ENCODE measurements at places on chromosomes 11 and 22.

DNA sequence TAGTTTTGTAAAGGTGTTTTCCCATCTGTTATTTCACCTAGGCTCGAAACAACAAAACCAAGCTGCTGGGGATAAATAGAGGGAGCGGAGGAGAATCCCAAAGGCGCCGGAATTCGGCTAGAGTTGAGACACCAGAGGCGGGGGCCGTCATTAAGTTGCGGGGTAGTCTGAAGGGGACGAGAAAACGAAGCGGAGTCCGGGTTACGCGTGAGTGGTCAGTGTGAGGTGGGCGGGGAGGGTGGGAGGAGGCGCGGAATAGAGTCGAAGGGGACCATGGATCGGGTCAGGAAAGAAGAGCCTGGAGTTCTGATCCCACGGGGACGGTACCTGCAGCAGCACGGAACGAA, 361 bp downstream of the SRPRA start:
- DNase-seq, result peak; percentile 77

DNA sequence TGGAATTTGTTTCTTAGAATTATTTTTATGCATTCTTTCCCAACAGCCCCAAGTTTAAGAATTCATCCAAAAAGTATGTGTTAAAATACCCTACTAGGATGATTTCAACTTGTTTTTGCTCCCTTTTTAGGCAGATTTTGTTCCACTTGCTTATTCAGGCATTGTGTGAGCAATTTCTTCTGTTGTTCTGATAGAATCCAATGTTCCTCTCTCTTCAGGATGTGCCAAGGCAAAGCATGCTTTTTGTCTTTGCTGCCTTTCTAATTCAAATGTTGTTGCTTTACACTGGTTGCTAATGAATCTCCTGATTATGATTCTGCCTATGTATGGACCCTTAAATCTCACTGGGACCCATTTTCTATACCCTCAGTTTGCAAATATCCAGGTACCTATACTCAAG, 131.2 kb upstream of the ARHGAP42 start:
- DNase-seq, result no peak

DNA sequence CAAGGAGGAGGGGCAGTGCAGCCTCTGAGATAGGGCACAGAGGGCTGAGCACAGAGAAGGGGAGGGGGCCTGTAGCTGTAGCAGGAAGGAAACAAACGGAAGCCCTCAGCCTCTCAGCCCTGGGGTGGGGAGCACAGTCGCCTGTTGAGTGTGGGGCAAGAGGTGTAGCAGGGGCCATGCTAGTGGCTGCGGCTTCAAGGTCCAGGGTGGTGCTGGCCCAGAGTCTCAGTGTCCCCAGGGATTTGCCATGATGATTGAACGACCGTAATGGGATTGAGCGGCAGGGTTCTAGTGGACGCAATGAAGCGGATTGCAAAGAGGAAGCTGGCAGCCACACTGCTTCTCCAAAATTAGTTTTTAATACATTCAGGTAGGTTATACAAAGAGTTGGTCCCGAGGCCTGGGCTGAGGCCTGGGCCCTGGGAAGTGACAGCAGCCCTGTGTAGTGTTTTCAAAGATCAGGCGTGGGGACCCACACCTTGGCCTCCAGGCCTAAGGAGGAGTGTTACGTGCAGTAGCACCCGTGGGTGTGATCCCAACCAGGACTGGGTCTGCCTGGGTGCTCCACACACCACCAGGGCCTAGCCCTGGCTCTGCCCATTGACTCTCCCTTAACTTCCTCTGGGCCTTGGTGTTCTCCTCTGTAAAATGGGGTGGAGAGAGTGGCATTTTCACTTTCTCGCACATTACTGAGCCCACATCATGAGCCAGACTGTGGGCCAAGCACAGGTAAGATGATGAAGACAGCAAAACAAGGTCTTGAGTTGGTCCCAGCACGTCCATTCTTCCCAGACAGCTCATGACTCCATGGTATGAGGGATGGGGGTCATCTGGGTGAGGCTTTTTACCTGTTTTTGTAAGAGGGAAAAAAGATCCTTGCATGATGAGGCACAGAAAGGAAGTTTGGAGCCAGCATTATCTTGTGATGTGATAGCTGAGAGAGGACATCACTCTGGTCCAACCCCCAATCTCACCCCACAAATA, 13.1 kb downstream of the LRRC32 start:
- peak; percentile 60 for DNase-seq

DNA sequence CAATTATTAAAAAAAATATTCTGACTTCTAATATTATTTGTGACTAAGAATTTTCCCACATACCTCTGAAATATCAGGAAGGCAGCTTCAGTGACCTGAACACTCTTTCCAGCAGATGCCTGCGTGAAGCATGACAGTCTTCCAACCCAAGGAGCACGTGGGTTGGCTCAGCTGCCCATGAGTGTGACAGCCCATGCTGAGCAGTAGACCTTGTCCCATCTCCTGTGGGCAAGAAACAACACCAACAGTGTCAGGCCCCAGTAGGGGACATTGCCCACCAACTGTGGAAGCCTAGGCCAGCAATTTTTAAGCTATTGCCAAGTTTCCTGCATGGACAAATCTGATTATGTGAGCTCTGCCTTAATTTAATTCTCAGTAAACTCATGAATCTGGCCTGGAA, 66.4 kb upstream of the OLFML1 start:
- DNase-seq, result no peak

- no peak for DNase-seq
These were observed 331.8 kb downstream of the FAT3 start for GRCh38 chr11:92556431-92556830.

DNA sequence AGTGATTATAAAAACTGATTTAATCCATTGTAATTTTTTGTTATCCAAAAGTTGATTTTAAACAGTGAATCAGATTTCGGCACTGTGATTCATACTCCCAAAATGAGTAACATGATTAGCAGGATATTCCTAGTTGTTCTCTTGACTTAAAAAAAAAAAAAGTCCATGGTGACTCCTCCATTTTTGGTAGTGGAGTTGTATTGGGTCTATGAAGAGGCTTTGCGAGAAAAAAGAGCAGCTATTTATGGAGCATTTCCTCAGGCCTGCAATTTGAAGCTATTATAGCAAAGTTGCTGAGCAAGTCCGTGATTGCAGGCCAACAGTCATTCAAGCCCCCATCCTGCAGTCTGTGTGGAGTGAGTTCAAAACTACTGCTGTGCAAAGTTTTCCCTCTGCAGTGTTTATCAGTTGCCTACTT, 28.8 kb downstream of the YAP1 start:
- no peak for DNase-seq

- DNase-seq, result peak; percentile 4
These were observed 75.8 kb downstream of the CD44 start for GRCh38 chr11:35214792-35215193.
